ENCODE measurements at places on chromosomes 4 and X. TPM values are rescaled to one million over a fixed set of nuclear protein-coding genes. Genes with fewer than 3 reads are reported as not detected.

DNA sequence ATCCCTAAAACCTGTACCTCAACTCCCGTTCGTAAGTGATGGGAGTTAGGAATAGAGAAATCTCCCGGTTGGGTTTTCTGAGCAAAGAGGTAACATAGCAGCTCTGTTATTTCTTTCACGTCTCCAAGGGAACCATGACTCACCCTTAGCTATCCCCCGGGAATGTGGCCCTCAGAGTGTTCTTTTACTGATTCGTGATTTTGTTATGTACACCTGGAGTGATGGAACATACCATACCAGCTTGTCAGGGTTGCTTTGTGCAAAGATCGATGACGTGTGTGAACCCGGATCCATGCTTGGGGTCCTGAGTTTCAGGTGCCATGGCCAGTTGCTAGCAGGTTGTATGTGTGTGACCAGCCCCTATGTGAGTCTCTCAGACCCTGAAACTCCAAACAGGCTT is 52.6 kb downstream of the HPRT1 start:
- DNase-seq = no peak

The USP26 gene
- polyA plus RNA-seq = not detected

DNA sequence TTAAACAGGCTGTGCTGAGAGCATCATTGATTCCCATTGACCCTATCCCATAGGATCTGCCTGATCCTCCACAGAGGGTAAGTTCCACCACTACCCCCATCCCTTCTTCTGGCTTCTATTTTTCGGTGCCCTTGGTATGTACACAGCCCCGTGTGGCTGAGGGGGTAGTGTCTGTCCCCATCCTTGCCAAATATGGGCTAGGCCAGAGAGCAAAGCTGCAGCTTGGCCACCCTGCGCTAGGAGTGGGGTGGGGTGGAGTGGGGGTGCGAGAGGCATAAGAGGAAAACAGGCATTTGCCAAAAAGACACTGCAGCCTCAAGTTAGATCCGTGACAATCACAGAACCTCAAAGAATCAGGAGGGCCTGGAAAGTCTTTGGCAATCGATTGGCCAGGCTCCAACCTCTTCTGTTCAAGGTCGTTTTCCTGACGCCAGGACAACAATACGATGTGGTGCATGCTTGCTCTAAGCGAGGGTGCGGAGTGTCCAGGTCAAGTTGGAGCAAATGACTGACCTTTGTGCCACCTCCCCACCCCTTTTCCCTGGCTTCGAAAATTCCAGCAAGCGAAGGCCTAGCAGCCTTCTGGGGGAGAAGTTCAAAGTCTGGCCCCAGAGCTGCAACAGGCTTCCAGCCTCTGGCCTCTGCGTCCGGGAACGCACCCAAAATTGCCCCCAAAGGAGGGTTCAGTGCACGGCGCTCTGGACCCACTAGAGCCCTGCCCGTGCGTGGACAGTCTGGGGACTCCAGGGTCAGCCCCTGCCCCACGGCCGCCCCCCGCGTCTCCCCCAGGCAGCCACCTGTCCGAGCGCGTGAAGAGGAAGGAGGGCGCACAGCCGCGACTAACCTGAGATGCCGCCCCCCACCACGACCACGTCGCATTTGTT is 598 bp downstream of the MAOB start:
- no peak for DNase-seq

DNA sequence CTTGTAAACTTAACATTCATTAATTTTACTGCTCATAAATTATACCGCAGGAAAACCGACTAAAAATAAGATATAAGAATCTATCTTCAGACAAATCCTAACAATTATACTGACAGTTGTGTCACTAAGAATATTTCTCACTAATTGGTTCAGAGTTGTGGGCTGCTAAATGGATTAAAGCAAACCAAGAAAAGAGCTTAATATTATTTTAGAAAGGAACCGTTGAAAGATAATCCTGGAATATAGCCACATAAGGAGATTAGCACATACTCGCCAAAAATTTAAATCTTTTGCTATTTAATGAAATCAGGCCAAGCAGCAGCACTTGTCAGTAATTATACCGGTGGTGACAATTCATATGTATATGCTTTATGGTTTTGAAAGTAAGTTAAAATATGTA is 132.8 kb downstream of the SLIT2 start:
- DNase-seq = no peak

The STPG2 gene
- polyA plus RNA-seq = 0.08 TPM

DNA sequence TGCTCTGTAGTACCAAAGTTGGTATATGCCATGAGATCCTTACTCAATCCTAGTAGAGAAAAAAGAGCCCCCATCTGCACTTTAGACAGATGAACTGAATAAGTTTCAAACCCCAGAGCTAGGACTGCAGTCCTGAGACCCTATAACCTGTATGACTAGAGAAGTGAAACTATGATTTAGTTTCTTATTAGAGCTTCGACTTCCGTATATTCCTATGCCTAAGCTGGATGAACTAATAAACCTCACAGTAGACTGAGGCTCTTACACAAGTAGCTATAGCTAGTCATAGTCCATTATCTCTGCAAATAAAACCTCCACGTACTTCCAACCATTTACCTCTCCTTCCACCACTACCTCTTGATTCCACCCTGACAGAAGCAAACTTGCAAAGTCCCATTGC is 6.3 kb upstream of the OTUD4 start:
- DNase-seq = no peak

The PFKFB1 gene
- polyA plus RNA-seq = 0.52 TPM

DNA sequence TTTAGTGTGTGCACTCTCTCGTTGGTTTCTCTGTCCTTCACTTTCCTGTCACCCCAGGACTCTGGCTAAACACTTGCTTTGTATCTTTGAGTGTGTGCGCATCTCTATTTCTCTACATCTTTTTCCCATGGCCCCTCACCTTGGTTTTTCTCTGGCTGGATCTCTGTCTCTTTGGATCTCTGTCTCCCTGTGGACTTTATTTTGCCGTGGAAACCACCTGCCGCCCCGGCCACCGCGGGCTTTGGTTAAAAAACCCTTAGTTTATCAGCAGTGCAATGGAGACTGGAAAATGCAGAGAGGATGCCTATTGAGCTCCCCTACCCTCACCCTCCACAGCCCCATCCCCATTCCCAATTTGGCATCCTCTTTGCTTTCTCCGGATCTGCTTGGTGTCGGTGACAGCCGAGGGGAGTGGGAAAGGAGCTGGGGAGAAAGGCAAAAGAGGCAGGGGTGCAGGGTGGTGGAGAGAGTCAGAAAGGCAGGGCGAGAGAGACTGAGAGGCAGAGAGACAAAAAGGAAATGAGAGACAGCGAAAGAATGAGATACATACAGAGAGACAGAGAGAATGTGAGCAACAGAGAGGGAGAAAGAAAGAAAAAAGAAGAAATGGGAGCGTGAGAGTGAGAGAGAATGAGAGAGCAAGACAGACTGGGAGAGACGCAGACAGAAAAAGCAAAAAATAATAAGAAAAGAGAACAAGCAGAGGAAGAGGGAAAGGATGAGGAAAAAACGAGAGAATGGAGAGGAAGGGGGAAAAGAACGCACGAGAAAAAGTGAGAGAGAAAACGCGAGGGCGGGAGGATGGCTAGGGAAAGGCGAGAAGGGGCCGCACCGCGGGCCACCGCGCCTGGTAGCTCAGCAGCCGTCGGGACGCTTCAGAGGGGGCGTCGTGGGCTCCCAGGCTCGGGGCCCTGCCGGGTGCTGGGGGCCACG is 688 bp downstream of the GPR101 start:
- no peak for DNase-seq

DNA sequence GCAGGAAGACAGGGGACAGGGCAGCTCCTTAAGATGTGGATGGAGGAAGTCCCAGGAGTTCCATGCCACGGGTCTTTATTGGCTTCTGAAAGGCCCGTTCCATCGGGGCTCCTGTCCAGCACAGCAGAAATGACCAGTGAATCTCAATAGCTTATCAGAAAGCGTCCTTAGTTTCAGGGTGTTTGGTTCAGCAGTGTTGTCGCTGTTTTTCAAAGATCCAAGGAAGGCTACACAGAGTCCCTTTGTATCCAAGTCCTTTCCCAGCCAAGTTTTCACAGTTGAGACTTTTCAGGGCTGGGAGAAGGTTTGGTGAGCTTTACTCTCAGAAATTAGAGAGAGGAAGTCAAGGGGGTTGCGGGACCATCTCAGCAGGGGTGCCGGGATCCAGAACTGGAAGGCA is 5.0 kb upstream of the ZCCHC4 start:
- DNase-seq = no peak

DNA sequence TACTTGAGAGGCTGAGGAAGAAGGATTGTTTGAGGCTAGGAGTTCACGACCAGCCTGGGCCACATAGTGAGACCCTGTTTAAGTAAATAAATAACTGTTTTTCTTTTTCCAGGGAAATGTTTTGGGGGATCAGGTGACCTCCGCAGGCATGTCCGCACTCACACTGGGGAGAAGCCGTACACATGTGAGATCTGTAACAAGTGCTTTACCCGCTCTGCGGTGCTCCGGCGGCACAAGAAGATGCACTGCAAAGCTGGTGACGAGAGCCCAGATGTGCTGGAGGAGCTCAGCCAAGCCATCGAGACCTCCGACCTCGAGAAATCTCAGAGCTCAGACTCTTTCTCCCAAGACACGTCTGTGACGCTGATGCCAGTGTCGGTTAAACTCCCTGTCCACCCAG is 30.5 kb downstream of the ZBTB49 start:
- DNase-seq = no peak

The CXCL6 gene
- polyA plus RNA-seq = not detected
